ENCODE measurements at places on chromosomes 12 and 14.

- DNase-seq: no peak
Observed at GRCh38 chr14:20294636-20295035, 11.1 kb downstream of the TTC5 start.

DNA sequence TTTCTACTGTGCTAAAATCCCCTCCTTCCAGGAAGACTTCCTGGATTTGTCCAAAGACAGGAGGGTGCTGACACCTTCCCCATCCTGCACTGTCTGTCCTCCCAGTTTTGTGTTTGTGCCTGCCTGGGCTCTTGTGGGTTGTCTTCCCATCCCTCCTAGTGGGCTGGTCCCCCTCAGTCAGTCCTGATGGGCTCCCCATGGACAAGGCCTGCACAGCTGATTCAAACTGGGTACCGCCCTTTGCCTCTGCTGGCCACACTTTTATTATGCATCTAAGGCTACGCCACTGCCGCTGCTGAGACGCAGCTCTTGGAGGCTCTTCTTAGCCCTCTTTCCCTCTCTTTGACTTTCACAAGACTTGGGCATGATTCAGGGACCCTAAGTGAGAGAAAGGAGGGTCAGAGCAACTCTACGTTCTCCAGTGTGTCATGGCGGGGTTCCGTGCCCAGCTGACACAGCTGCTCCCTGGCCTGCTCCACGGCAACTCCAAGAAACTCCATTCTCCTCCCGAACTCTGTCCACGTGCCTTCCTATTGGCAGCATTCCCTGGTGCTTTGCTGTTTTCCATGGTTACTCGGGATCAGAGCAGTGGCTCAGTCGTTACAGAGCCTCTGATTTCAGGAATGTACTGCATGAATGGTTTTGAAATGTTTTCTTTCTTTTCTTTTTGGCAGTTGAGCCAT, 3.8 kb upstream of the KRT85 start:
- DNase-seq: no peak

- DNase-seq: no peak
Observed at GRCh38 chr12:47417121-47417520, 288.7 kb downstream of the RPAP3 start.

GRCh38 chr12:116336542-116337065, 59.1 kb upstream of the MED13L start:
- DNase-seq: no peak

GRCh38 chr12:82554529-82554928, 132.2 kb upstream of the TMTC2 start:
- DNase-seq: no peak

DNA sequence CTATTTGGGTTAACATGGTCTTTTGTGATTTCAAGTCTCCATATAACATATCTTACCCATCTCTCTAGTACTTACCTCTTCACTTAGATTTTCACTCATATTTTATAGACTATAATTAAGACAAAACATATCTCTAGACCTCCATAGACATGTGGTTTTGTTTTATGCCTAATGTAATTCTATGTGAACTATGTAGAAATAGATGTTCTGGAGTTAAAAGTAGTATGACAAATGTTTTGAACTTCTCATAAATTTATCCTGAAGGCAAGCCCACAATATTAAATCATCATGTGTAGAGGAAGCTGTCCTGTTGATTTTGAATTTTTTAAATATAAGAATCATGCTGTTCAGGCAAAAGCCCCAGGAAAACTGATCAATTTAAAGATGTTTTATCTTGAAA, 169.2 kb downstream of the SYT1 start:
- no peak for DNase-seq

All from NCI-H446 (cell line).